ENCODE measurements at places on chromosomes 5 and 9.

DNA sequence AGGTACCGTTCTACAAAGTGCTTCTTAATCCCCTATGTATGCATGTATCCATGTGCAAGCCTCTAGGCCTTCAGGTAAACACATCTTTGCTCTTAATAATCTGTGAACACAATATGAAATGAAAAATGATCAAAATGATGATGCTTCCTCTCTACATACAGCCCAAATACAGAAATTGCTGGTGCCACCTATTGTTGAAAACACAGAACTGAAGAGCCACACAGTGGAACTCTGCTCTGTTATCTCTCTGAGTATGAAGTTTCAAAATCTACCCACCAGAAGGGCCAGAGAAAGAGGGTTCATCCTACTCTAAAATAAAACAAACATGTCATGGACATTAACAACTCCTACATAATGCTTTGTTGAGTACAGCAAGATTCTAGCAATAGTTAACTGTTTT, 71.3 kb downstream of the GLIS3 start:
- DNase-seq: no peak

DNA sequence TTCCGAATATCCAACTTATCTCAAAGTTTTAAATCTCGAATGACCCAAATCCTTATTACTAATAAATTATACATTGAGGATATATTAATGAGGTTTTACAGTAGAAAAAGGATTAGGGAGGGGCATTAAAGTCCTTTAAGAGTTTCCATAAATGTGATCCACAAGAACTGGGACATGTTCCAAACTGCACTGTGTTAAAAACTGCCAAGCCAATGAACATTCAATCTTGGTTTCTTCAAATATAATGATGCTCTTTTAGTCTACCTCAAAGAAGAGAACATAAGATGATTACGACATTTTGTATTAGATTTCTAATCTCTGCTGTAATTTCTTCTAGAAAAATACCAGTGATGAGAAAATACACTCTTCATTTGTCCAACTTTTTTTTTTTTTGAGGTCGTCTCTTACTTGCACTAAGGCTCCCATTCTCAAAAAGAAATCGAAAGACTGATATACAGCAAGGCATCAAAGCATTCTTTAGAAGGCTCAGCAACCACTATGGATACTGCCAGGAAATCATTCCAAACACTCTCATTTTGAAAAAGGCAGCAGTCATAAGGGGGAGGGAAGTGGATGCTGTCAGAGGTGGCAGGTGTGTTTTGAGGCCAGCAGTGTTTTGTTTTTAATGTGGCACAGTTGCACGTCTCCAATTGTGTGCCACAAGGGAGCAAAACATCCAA, 1.7 kb downstream of the PTAR1 start:
- peak; percentile 4 for DNase-seq

- DNase-seq: no peak
Observed at GRCh38 chr9:125106285-125106893, 36.9 kb downstream of the SCAI start.

- DNase-seq: peak; percentile 22
Observed at GRCh38 chr9:89177944-89178829, at the start of gene SHC3. Gene SHC3 (minus strand): TSS chr9:89178818. CDS start chr9:89178460, 358 bp downstream.

GRCh38 chr5:156819967-156820581, 30.0 kb upstream of the PPP1R2B start:
- no peak for DNase-seq

DNA sequence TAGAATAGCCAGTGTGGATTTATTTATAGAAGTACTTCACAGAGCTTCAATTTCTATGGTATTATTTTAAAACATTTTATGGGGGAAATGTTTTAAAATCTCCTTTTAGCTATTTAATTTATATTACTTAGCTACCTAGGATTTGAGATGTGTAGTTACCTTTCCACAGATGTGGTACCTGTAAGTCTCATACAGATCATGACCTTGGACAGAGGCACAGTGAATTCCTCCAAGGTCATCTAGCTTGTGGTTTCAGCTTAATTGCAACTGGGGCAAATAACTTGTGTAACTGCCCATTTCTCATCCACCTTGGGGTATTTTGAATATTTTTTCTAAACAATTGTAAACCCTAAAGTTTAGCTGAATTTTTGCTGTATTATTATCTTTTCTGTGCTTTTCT, 89.2 kb downstream of the DMRTA1 start:
- DNase-seq: no peak

DNA sequence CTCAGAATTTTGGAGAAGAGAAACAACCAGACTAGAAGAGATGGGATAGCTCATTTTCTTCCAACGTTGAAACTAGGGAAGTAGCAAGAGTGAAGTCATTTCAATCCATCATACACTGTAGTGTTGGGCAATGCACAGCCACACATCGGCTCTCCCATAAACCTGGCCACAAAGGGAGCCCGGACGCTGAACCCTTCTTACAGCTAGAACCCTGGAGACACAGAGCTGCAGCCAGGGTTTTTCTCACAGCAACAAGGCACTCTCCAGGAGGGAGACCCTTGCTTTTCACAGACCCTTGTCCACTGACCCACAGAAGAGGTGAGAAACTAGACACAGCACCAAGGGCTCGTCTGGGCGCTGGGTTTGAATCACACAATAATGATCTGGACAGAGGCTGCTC, 101.4 kb upstream of the FSTL4 start:
- DNase-seq: no peak

DNA sequence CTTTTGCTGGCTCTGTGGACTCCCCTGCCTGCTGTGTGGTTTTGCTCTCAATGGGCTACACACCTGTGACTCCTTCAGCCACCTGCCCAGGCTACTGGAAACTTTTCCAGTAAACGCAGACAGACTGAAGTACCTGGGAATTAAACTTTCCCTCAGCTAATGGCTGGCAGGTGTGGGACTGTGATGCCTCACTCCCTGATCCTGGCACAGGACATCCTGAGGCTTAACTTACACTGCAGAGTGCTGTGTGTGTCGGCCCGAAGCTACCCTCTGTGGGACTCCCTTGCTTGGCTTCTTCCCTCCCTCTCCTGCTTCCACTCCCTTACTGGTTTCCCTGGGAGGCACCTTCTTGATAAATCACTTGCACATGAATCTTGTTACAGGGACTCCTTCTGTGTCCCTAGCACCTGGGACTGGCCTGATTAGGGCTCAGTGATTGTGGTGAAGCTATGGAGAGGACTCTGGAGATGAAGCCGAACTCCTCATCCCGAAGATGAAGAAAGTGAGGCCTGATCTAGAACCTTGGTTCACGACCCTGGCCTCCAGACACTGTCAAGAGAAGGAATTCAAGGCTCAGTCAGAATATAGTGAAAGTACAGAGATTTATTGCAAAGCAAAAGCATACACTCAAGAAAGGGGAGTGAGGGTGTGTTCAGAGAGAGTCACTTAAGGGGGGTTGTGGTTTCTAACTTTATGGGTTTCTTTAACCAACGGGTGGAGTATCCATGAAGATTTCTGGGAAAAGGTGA, 113.4 kb upstream of the ALDH1B1 start:
- no peak for DNase-seq

DNA sequence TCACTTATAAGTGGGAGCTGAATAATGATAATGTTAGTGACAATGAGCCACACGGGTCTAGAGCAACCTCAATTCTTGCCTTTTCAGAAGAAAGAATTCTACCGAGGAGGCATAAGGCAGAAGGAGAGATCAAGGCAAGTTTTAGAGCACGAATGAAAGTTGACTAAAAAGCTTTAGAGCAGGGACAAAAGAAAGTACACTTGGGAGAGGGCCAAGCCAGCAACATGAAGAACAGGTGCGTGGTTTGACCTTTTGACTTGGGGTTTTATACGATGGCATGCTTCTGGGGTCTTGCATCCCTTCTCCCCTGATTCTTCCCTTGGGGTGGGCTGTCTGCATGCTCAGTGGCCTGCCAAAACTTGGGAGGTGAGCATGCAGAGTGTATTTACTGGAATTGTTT, 12.5 kb upstream of the OXCT1 start:
- no peak for DNase-seq

DNA sequence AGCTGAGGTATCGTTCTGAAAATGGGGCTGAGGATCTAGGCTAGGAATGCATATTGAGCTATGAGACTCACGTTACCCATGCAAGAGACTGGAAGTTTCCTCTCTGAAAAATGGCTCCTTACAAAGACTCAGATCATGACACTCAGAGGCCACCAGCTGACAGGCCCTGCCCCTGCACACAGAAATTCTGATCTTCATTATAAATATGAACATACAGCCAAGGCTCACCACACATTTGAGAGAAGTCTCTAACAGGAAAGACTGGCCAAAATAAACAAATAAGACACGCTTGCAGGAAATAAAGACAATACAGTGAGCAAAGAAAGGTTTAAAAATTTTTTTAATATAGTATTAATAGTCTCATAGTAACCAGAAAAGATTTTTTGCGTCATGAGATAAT, 365.9 kb downstream of the NFIB start:
- DNase-seq: no peak

GRCh38 chr9:130766021-130766926, 68.8 kb upstream of the ABL1 start:
- no peak for DNase-seq

GRCh38 chr9:93467462-93467861, 14.1 kb upstream of the FAM120AOS start:
- no peak for DNase-seq

GRCh38 chr5:162323466-162323865, 255.9 kb downstream of the GABRG2 start:
- no peak for DNase-seq

- DNase-seq: no peak
Observed at GRCh38 chr5:135498637-135498995, 37.1 kb downstream of the NEUROG1 start.

DNA sequence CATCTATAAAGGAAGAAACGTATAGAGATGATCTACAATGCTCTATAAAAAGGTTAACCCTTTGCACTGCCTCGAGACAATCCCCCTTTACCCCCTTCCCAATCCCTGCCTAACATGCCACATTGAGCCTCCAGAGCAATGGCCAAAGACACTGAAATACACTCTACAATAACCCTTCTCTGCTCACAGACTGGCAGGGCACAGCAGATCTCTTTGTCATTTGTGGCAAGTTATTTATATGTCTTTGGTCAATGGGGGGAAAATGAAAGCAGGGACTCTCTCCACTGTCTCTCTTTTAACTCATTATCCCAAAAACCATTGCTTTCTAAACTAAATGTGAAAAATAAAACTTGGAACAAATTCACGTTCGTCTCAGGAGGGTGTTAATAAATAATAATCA, 51.7 kb downstream of the PTCH1 start:
- no peak for DNase-seq

DNA sequence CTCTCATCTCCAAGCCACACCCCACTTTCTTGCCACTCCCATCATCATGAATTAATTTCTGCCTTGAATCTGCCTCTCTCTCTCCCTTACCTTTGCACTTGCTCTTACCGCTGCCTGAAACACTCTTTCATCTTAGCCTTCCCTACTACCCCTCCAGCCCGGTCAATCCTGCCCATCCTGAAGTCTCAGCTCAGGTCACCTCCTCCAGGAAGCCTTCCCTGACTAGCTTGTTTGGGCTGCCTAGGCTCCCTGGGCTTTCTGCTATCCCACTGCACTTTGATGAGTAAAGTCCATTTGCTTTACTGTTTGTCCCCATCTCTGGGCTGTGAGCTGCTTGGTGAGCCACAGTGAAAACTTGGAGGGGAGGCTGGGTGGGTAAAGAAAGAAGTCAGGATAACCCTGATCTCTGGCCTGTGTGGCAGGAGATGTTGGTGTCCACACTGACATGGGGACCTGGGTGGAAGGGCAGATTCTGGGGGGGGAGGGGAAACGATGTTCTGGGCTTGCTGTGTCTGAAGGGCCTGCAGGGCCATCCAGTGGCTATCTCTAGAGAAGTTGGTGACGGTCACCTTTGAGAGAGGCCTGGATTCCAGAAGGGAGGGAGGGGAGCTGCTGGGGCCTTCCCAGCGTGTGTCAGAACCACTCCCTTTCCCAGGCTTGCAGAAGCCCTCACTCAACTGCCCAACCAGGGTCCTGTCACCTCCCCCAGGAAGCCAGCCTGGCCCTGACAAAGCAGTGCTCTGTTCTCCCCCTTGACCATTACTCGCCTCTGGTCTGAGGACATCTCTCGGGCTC, 75.0 kb upstream of the DAB2IP start:
- DNase-seq: no peak

GRCh38 chr5:173317852-173318251, 10.4 kb downstream of the STC2 start:
- DNase-seq: no peak

GRCh38 chr5:66339896-66340295, 195.8 kb downstream of the SREK1 start:
- DNase-seq: no peak

- DNase-seq: peak; percentile 15
Observed at GRCh38 chr9:127316586-127317323, 52.2 kb downstream of the GARNL3 start.

GRCh38 chr5:88203981-88204750, 64.5 kb downstream of the TMEM161B start:
- peak; percentile 49 for DNase-seq

GRCh38 chr5:149039506-149039905, 23.4 kb downstream of the SH3TC2 start:
- DNase-seq: no peak

DNA sequence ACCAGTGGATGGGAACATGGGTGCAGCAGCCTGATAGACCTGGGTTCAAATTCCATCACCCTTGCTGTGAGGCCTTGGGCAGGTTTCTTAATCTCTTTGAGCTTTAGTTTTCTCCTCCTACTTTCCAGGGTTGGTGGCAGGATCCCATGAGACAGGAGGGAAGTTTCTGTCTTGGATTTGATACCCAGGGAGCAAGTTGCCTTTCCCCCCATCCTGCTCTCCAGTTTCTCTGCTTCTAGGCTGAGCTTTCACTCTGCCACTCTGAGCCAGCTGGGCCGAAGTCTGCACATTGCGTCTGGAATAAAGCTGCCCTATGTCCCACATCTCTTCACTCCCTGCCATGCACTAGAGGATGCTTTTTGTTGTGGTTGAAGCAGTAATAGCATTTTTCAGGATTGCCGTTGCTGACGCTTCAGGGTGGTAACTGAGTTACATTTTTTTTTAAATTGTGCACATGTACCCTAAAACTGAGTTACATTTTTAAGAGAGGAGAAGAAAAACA, 40.5 kb upstream of the ANGPTL2 start:
- no peak for DNase-seq

GRCh38 chr5:133252133-133252480, 200.3 kb downstream of the HSPA4 start:
- DNase-seq: no peak

DNA sequence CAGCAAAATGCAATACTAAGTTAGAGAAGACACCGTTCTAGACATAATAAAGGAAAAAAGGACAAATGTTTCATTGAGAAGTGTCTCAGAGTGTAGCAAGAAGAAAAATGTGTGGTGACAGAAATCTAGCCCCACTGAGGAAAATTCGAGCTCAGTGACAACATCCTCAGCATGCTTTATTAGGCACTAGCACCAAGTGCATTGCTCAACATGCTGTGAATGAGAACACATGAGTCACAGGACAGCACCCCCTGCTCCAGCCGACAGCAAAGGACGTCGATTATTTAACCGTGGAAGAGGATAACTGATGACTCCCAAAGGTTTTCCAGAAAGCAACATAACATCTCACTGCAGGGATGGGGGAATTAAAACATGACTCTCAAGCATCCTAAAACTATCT, 182.7 kb downstream of the GNAQ start:
- no peak for DNase-seq

All from stimulated activated CD4-positive, alpha-beta T cell treated with anti-CD3 and anti-CD28 coated beads, Interleukin-15, amount 100 ng/mL, for 24 hours (primary cell).